Fibroblast of skin of right quadriceps (primary cell): ENCODE measurements at places on chromosomes 4 and X.

DNA sequence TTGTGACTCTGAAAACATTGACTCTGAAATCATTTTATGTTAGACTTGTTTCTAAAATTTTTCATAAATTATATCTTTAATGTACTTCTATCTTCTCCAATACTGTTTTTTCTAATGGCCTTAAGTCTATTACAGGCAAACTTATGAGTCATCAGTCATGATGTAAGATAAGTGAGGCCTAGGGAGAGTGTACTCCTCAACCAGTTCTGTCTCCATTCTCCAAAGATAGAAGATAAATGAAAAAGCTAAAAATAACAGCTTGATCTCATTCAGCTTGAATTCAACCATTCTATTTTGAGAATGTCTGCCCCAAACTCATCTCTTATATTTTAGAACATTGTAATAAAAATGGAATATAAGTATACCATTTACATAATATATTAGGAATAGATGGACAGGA is 34.5 kb downstream of the STBD1 start:
- peak; percentile 64 for DNase-seq

DNA sequence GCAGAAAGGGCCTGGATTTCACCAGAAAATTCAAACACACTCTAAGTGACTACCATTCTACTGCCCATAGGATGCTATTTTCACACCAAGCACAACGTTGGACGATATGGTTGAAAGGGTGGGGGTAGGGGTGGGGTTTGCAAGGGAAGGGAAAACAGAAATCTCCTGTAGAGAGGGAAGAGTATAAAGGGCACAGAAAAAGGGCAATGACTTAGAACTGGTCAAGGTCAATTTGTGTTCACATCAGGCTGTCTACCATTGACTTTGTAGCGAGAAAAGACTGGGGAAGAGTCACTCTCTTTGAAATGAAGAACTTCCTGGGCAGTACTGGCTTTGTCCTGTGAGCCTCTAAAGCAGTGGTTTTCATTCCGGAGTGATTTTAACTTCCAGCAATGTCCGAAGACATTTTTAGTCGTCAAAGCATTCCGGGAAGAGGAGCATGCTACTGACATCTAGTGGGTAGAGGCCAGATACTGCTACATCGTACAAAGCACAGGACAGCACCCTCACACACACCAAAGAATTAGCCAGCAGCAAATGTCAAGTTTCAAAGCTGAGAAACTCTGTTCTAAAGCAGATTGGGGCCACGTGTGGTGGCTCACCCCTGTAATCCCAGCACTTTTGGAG is 48.4 kb upstream of the SLC7A3 start:
- peak; percentile 38 for DNase-seq

- DNase-seq: no peak
Measured at GRCh38 chr4:91171217-91171616, 1044.0 kb downstream of the CCSER1 start.

GRCh38 chr4:189090174-189090814 is 850.4 kb upstream of the FRG1 start:
- peak; percentile 12 for DNase-seq

DNA sequence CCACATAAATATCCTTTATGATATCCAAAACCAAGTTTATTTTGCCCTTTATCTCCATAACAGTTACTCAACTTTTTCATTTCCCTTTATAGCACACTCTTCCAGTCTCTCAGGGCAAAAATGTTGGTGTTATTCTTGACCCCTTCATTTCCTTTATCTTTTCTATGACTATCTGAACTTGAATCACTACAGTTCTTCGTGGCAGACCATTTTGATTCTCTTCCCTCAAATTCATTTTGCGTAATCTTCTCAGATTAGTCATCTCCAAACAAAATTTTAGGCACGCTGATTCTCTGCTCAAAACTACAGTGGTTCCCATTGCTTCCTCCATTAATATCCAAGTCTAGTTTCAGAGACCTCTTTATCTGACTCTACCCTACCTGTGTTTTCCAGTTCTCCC is 26.1 kb downstream of the RUFY3 start:
- DNase-seq: no peak

DNA sequence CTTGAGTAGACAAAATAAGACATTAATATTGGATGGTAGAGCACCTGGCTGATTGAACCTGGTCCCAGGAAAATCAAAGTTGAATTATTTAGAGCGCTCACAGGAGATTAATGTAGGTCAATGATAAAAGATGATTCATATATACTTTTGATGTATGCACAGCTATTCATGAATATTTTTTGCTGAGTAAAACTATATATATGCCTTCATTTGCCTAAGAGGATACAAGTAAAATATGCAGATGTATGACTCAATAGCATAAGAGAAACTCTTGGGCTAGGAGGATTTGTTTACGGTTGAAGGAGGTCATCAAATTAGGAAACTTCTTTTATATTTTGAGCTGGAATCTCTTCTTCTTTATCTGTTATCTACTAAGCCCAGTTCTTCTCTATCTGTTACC is 202.7 kb upstream of the HS3ST1 start:
- DNase-seq: no peak

- no peak for DNase-seq
Measured at GRCh38 chrX:77786365-77786680, 307 bp upstream of the ATRX start.

DNA sequence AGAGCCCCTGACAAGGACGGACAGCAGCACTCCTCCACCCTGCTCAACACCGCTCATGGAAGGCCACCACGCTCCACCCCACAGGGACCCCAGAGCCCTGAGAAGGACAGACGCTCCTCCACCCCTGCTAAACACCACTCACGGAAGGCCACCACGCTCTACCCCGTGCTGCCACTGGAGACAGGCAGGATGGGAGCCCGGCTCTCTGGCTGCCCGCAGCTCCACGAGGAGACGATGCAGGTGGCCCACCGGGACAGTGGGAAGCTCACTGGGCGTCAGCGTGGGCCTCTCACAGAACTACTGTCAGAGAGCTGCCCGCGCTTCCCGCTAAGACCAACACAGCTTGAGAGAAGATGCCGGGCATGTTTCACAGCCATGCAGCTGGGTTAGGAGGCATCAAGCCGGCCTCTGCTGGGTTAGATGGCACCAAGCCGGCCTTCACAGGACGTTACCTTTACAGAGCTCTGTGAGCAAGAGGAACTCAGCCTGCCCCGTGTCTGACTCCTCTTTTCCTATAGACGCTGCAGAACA is 20.8 kb downstream of the GAK start:
- no peak for DNase-seq

GRCh38 chrX:134971926-134972325 is 18.9 kb upstream of the SMIM10 start:
- peak; percentile 3 for DNase-seq

DNA sequence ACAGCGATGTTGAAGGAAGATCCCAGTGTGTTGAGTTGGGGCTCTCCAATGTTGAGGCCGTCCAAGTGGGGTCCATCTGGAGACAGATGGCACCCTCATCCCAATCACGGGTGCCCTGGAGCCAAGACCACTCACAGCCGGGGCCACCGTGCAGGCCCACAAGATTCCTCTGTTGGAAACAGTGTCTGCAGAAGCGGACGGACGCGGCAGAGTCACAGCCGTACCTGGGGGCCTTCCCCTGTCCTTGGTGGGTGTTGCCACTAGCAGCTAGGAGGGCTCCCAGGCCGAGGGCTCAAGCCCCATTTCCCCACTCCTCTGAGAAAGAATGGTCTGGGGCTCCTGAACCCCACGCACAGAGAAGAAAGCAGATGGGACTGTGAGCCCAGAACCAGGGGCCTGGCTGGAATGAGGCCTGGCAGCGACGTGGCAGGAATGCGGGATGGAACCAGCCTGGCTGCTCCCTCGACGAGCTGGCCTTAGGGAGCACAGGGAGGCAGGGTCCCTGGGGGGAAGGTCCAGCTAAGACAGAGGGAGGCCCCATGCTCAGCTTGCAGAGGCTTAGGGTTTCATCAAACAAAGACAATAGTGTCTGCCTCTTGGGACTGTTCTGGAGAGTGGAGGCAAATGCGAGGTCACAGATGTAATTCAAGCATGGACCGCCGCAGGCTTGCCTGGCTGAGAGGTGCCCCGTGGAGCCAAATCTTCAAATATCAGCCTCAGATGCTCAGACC is 228.9 kb downstream of the AFAP1 start:
- no peak for DNase-seq

DNA sequence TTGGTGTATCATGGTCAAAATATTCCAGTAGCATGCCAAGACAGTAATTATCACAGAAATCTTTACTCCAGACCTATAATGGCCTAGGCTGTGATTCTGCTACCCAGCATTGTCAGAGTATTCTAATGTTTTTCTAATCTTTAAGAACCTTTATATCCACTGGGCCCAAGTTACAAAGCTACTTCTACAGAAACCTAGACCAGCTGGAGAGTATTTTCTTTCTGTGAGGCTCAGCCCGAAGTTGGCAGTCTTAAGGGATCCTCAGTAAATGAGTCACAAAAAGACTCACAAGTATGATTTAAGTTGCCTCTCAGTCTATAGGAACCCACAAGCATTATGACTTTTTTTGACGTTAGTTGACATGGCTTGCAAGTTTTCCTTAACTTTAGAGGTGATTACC is 638.5 kb upstream of the FAM241A start:
- peak; percentile 86 for DNase-seq

GRCh38 chr4:17664755-17665154 is 50.3 kb downstream of the MED28 start:
- DNase-seq: no peak

GRCh38 chr4:127229855-127230608 is 402.7 kb upstream of the INTU start:
- DNase-seq: peak; percentile 37

DNA sequence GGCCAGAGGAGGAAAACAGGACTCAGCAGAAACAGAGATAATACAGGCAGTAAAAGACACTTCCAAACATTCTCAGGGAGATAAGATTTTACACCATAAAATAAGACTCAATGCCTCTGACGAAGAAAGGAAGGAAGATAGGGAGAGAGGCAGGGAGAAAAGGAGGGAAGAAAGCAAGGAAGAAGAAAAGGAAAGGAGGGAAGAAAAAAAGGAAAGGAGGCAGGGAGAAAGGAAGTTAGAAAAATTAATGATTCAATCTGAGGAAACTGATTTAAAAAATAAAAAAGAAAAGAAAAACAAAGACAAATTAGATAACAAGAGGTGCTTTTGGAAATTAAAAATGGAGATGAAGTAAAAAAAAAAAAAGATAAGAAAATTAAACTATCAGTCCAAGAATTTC is 72.1 kb downstream of the PDS5A start:
- no peak for DNase-seq

DNA sequence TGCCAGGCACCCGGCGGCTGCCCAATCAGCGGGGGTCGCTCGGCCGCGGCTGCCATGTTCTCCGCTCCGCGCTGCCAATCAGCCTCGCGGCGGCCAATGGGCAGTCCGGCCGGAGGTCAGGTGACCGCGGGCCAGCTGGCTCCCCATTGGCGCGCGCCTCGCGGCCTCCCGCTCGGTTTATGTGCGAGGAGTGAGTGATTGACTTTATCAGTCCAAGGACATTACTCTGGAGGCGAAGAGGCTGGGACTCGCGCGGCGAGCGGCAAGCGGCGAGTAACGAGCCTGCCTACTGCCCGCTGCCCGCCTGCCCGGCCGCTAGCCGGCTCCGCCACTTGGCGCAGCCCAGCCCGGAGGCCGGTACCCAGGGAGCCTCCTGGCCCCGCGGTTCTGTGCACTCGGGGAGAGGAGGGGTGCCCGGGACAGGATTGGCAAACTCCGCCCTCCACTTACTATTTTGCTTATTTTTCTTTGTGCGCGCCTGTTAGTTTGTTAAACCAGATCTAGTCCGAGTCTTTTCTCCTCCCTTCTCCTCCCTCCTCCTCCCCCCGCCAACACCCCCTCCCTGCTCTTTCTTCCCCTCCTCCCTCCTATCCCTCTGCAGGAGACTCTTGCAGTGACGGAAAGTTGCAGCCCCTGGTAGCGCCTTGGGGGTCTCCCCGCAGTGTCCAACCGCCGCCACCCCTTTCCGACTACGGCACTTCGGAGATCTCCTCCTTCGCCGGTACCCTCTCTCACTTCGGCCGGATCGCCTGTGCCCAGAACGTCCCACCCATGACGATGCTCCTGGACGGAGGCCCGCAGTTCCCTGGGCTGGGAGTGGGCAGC is at the start of gene ZIC3:
TSS of gene ZIC3 (plus strand) at position 207 of the 825 bp plus-strand sequence. CDS start at position 772, 565 bp downstream.
- peak; percentile 27 for DNase-seq

DNA sequence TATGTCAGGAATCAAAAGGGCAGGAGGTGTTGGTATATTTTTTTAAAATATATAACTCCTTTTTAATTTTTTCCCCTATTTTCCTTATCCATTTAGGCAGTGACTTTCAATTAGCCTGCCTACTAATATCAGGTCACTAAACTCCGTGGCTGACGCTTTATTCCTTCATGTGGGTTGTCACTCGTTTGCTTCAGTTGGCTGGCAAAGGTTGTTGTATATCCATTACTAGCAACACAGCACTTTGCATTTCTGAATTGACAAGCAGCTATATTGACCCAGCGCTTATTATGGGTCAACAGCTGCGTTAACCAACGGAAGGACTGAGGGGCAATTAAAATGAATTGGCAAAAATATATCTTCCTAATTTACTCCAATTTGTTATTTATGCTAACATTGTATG is 87.7 kb downstream of the ARX start:
- no peak for DNase-seq

- DNase-seq: peak; percentile 42
Measured at GRCh38 chr4:8192748-8193738, 6.0 kb upstream of the SH3TC1 start.

GRCh38 chr4:15194520-15194919 is 192.2 kb downstream of the CPEB2 start:
- no peak for DNase-seq

- DNase-seq: no peak
Measured at GRCh38 chrX:124346117-124346876, at the start of gene SH2D1A. SH2D1A (plus strand) TSS chrX:124346563; CDS start chrX:124346643, 80 bp downstream.

- no peak for DNase-seq
Measured at GRCh38 chr4:149910604-149911350, 95.1 kb upstream of the IQCM start.

- DNase-seq: no peak
Measured at GRCh38 chrX:154049209-154050112, 29.8 kb upstream of the IRAK1 start.

DNA sequence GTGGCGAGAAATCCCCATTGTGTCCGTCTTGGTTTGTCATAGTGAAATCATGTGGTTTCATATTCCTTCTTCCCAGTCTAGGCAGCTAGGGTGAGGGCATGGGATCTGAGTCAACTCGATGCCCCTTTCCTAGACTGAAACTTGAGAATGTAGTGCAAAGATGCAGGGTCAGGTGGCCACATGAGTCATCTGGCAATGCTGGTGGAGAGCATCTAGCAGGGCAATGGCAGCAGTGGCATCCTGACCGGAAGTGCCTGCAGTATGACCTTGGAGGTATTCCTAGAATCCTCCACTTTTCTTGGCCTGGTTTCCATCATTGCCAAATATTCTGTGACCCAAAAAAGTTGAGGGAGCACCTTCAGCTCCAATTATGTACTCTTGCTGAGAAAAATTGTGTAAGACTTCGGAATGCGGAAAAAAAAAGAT is 39.1 kb upstream of the TMEM184C start:
- peak; percentile 77 for DNase-seq

- DNase-seq: no peak
Measured at GRCh38 chrX:153433781-153434285, 12.0 kb downstream of the TREX2 start.

DNA sequence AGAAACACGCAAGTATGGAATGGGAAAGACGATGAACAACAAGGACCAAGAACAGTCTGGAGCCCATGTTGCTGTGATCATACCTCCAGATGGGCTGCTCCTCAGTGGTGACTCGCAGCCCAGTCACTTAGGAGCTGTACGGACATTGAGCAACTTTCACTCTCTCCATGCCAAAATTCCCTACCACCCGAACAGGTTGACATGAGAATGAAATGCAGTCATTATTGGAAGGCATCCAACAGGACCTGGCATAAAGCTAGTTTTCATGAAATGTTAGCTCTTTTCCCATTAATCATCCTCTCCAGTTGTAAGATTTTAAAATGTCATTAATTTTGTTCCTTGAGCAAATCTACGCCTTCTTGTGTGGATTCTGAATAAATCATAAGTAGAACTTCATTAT is 82.7 kb upstream of the GPM6B start:
- DNase-seq: peak; percentile 94
